ENCODE measurements at places on chromosomes 1 and 21.

- no peak for DNase-seq
Observed at GRCh38 chr1:109298666-109299557, 7.9 kb downstream of the MYBPHL start.

GRCh38 chr1:27563591-27564471 lies 40.1 kb downstream of the AHDC1 start:
- no peak for DNase-seq

GRCh38 chr1:226557424-226557823 lies 8.9 kb downstream of the STUM start:
- no peak for DNase-seq

DNA sequence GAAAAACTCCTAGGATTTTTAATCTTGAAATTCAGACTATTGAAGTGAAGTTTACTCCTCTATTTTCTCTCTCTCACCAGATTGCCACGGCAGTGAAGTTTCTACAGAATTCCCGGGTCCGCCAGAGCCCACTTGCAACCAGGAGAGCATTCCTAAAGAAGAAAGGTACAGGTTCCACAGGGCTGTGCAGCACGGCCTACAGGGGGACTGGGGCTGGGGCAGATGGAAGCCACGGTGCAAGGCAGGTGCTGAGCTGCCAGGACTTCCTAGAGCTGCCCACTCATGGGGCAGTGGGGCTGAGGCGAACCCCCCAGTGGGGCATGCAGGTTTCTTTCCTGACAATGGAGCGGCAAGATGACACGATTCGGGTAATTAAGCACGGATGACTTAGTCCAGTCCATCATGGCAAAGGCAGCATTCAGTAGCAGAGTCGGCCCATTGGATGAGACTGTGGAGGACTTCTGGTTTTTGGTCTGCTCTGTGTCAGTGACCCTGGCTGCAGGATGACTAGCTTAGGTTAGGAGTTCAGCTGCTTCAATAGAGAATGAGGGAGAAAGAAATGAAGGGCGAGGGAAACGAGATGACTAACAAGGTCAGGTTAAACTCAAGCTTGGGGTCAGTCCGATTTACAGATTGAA lies 61.5 kb downstream of the PEX14 start:
- no peak for DNase-seq

GRCh38 chr1:169046671-169047070 lies 59.8 kb upstream of the ATP1B1 start:
- no peak for DNase-seq

- no peak for DNase-seq
Observed at GRCh38 chr1:214187933-214188332, 93.0 kb upstream of the SMYD2 start.

GRCh38 chr1:108560874-108561459 lies 1.1 kb downstream of the EEIG2 start:
- DNase-seq = peak; percentile 72

- peak; percentile 63 for DNase-seq
Observed at GRCh38 chr1:206784471-206784903, 12.2 kb upstream of the IL10 start.
